ENCODE measurements at places on chromosomes 16 and 17.

DNA sequence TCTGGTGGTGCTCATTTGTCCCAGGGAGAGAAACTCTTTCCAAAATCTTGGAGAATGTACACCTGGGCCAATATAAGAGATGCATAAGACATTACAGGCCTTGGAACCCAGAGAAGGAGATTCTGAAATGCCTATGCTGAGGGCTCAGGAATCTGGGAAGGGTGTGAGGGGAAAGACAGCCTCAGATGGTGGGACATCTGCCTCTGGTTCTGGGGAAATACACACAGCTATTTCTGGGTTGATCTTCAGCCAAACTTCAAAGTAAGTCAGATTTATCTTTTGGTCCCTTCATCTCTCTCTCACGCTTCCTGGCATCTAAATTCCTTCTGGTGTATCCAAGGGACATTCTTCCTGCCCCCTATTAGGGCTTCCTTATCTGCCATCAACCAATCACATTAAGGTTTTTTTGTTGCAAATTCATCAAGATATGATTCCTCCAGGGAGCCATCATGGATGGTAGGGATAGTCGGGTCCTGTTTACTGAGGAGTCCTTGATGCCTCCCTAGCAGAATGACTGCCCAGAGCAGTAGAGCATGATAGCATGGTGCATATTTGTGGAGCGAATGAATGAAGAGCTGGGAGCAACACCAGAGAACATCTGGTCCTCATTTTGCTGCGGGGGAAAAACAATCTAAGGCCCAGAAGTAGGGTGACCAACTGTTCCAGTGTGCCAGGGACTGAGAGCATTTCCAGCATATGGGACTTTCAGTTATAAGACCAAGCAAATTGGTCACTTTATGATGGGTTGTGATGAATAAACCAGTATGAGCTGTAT, 35.7 kb upstream of the DYNLL2 start:
- DNase-seq = no peak

- DNase-seq = no peak
Observed at GRCh38 chr16:28977703-28978662, 3.4 kb downstream of the SPNS1 start.

GRCh38 chr17:43360376-43360738, 38.4 kb upstream of the ARL4D start:
- peak; percentile 64 for DNase-seq

DNA sequence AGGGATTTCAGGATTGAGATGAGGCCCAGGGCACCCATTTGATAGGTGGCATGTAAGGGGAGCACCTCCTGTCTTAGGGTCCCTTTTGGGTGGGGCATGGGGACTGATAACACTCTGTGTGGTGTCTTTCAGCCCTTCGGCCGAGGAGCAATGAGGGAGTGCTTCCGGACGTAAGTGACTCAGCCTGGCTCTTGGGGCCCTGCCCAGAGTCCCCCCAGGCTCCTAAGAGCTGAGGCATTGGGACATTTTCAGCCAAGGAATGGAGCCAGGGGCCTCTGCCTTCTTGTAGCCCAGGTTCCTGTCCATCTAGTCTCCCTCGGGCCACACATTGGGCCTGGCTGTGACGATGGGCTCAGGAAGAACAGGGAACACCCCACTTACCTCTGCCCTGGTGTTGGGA, 44.4 kb downstream of the EEF2K start:
- DNase-seq = no peak

- peak; percentile 8 for DNase-seq
Observed at GRCh38 chr17:31373150-31374093, 18.1 kb upstream of the RAB11FIP4 start.

DNA sequence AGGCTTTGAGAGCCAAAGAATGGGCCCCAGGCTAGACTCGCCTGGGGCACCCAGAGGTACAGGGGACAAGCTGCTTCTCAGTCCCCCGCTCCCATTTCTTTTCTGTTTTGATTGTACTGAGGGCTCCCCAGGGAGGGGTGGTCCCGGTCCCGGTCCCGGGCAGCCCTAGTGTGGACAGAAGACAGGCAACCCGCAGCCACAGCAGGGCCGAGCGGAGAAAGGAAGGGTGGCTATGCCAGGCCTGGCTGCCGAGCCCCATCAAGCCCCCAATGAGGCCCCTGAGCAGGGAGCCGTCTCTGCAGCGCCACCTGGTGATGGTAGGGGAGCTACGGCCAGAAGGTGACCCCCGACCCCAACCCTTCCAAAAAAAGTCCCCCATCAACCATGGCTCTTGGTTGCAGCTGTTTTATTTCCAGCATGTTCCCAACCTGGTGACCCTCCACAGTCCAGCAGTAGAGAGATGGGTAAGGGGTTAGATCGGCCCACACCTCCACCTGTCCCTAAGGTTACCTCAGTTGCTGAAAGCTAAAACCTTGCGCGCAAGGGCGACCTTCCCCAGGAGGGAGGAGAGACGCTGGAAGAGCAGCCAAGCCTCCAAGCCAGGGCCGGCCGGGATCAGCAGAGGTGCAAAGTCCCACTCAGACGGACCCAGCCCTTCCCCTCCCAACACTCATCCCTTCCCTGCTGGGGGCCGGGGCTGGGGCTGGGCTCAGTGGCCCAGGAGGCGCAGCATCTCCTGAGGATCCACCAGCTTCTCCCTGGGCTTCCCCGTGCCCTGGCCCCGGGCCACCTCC, 2.6 kb upstream of the GRIN2C start:
- no peak for DNase-seq

GRCh38 chr16:86258713-86259112, 251.6 kb upstream of the FOXF1 start:
- no peak for DNase-seq

DNA sequence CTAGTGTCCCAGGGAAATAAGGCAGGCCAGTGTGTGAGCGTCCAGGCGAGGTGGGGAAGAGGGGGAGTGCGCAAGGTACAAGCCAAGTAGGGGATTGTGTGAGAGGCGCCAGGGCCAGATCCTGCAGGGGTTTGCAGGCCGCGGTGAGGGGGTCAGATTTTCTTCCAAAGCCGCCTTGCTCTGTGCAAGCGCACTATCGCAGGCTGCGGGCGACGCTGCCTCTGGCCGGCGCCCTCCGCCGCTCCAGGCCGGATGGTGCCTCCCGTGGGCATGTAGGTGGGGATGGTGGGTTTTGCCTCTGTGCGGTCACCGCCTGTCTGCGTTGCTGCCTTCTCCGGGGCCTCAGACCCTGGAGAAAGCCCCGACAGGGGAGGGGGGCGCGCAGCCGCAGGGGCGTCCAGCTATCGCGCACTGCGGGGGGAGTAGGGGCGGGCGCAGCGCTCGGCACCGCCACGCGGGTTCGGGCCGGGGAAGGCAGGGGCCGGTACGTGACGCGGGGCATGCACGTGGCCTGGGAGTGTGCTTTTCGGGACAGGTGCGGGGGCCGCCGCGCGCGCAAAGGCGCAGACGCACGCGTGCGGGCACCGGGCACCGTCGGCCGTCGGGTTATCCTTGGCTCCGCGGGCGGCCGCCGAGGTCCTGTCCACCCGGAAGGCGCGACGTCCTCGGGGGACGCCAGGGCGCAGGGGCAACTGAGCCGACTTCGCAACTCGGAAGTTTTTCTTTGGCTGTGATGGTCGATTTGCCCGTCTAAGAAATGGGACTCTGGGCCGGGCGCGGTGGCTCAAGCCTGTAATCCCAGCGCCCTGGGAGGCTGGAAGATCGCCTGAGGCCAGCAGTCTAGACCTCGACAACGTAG, 1.1 kb upstream of the HAPSTR1 start:
- no peak for DNase-seq

GRCh38 chr16:88067530-88068411, 116.5 kb downstream of the BANP start:
- DNase-seq = no peak

- DNase-seq = no peak
Observed at GRCh38 chr17:29710520-29710884, 87.8 kb upstream of the CORO6 start.

- peak; percentile 64 for DNase-seq
Observed at GRCh38 chr16:68920349-68920748, 77.0 kb downstream of the TANGO6 start.

- DNase-seq = no peak
Observed at GRCh38 chr16:77784441-77785372, 3.7 kb upstream of the VAT1L start.

GRCh38 chr17:50268743-50269275, 5.5 kb upstream of the TMEM92 start:
- DNase-seq = no peak

GRCh38 chr17:52789829-52790228, 631.3 kb upstream of the CA10 start:
- DNase-seq = no peak

DNA sequence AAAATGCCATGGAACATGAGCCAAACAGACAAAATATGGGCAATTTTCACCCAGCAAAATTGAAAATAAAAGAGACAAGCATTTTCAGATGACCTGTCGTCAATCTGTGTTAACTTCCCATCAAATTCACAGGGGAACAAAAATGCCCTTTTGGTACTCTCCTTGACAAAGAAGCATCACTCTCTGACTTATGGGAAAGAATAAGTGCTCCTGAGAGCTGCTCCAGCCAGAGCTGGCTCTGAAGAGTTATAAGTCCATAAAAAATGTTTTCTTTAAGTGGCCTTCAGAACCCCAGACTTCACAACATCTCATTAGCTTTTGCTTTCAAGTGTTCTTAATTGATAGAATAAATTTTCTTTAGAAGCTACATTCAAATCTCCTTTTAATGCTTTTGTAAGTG, 721.4 kb upstream of the GOT2 start:
- DNase-seq = no peak

- DNase-seq = peak; percentile 33
Observed at GRCh38 chr16:57600048-57600835, 28.2 kb upstream of the ADGRG1 start.

DNA sequence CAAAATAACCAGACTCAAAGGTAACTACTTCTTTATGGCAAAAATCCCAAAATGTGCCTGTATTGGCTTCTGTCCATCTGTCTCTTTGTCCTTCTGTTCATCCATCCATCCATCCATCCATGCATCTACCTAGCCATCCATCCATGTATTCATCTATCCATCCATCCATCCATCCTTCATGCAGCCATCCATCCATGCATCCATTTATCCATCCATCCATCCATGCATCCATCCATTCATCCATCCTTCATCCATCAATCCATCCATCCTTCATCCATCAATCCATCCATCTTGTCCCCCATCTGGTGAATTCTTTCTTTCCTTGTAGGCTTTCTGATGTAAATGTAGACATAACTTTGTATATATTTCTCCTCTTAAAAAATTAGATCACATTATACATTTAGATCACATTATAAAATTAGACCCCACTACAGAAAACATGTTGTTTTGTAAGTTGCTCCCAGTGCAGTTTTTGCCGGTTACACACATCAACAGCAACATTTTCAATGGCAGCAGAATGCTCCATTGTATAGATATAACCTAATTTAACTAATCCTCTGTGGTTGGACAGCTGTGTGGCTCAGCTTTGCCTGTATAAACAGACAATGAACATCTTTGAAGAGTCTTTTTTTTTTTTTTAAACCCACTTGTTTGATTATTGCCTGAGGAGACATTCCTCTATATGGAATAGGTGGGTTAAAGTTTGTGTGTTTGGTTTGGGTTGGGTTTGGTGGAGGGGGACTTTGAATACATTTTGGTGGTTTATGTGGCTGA, 72.0 kb downstream of the MSI2 start:
- DNase-seq = no peak

- no peak for DNase-seq
Observed at GRCh38 chr16:67449336-67449735, 18.4 kb downstream of the HSD11B2 start.

DNA sequence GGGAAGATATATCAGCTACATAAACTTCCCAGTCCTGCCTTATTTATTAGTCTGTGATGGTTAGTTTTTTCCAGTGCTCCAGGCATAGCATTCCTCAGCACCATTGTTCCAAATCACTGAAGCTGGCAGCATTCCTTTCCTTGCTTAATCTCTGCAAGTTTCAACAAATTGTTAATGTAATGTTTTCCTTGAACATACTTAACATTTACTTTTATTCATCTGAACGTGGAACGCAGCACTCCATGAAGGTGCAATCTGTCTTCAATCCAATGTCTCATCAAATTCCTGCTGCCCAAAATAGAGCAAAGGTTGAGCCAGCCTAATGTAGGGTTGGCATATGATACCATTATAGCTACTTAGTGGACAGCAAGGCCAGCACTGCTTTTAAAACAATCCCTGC, 441.1 kb upstream of the RBFOX1 start:
- DNase-seq = peak; percentile 40

DNA sequence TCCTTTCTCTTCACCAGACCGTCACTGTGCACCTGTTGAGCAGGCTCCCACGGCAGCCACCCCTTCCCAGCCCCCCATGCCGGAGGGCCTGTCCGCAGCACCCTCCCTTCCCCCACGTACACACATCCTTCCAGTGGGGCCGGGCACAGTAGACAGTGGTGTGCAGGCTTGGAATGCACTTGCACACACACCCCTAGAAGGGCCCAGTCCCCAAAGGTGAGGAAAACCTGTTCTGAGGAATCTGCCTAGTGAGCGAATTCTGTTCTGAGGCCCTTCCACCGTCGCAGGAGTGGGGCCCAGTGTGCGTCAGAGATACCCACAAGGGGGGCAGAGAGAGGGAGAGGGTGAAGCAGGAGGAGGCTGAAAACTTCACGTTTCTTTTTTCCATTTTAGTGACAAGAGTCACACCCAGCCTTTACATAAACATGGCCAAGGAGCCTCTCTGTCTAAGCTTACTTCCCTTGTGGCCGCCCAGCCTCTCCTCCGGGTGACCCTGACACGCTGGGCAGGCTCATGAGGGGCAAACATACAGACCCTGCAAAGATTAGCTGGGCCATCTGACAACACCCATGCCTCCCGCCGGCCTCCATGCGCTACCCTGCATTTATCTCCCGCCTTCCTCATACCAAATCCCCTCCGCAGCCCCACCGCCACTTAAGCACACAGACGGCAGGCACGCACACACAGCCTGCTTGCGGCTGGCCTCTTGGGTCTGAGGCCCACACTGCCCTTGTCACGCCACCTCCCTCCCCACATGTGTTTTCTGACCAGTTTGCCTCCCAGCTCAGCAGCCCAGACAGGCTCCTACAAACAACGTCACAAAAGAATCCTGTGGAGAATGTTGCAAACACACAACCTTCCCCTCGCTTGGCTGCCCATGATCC, 1.8 kb downstream of the ZBTB4 start:
- DNase-seq = no peak

- DNase-seq = no peak
Observed at GRCh38 chr16:4667203-4667963, 26.0 kb upstream of the NUDT16L1 start.

- no peak for DNase-seq
Observed at GRCh38 chr16:3161235-3162018, 26.6 kb upstream of the OR1F1 start.

GRCh38 chr16:77692612-77693011, 29.7 kb upstream of the NUDT7 start:
- DNase-seq = no peak

DNA sequence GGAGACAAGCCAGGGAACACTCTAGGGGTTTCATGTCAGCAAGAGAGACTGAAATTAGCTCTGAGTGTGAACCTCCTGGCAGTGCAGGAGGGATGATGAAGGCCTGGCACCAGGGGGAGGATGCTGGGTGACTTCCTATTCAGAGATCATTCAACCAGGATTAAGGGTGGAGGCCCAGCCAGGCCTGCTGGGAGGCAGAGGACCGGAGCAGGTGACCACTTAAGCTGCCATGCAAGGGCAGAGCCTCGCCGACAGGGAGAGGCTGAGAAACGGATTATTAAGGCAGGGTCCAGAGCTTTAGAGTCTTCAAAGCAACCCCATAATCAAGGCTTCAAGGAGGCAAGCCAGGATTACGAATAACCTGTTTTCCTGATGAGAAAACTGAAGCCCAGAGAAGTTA, 10.6 kb upstream of the SRCIN1 start:
- DNase-seq = no peak
